ENCODE measurements at places on chromosomes 1 and 21. TPM values are rescaled to one million over a fixed set of nuclear protein-coding genes. Genes with fewer than 3 reads are reported as not detected.

DNA sequence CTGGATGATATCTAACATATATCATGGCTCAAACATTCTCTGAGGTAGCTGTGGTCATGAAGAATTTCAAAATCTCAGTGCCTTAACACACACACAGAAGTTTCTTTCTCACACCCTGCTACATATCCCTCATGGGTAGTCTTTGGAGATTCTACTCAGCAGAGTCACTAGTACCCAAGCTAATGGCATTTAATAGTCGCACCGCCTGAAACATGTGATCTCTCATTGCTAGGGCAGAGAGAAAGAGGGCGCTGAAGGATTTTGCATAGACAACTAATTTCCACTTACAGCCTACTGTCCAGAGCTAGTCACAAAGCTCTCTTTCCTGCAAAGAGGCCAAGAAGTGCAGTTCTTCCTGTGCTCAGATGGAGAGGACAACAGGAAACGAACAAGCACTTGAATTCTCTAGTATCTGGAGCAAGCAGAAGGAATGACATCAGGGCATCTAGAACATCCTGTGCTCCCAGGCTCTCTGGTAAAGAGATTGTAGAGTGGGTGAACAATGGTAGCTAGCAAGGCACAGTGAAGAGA lies 183.4 kb upstream of the PTBP2 start:
- DNase-seq = no peak
- no peaks in the 10 kb centered on the region for H3K36me3 ChIP-seq
- no peak overlapping the region for H3K4me3 ChIP-seq
- H3K27ac ChIP-seq = no peak overlapping the region

Gene FLG2
- not detected for total RNA-seq

DNA sequence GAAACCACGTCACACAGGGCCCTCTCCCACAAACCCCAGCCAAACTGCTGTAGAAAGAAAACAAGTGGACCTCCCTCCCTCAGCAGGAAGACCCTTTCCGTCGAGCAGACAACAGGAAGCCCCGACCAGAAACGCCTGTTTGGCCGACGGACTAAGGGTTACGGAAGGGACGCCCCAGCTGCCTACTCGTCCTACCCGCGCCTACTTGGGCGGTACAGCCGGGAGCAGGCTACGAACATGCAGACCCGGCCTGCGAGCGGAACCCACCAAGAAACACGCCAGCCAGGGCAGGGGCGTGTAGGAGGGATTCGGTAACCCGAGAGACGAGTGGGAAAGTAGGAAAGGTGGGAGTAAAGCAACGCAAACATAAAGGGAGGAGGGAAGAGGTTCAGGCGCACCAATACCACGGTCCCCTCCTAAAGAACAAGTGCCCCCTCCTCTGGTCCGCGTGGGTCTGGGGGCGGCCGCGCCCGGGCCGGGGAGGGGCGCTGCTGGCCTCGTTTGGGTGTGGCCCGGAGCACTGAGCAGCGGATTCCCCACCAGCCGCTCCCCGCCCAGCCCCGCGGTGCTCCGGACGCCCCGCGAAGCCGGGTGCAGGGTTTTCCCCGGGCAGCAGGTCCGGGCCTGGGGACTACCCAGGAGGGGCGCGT lies 450 bp downstream of the S100A10 start:
- H3K27me3 ChIP-seq = peaks cover 9% of the 10 kb centered on the region
- H3K27ac ChIP-seq = peak overlapping the region; percentile 93
- peak; percentile 61 for DNase-seq
- peaks cover 27% of the 10 kb centered on the region for H3K36me3 ChIP-seq
- H3K4me3 ChIP-seq = peak overlapping the region; percentile 99
- H3K4me1 ChIP-seq = peaks cover 44% of the 10 kb centered on the region

GRCh38 chr1:235287208-235287882 lies 40.6 kb downstream of the ARID4B start:
- H3K27me3 ChIP-seq = no peaks in the 10 kb centered on the region
- peaks cover 25% of the 10 kb centered on the region for H3K4me1 ChIP-seq
- no peak overlapping the region for H3K4me3 ChIP-seq
- H3K27ac ChIP-seq = no peak overlapping the region
- no peak for DNase-seq
- peaks cover 15% of the 10 kb centered on the region for H3K36me3 ChIP-seq

DNA sequence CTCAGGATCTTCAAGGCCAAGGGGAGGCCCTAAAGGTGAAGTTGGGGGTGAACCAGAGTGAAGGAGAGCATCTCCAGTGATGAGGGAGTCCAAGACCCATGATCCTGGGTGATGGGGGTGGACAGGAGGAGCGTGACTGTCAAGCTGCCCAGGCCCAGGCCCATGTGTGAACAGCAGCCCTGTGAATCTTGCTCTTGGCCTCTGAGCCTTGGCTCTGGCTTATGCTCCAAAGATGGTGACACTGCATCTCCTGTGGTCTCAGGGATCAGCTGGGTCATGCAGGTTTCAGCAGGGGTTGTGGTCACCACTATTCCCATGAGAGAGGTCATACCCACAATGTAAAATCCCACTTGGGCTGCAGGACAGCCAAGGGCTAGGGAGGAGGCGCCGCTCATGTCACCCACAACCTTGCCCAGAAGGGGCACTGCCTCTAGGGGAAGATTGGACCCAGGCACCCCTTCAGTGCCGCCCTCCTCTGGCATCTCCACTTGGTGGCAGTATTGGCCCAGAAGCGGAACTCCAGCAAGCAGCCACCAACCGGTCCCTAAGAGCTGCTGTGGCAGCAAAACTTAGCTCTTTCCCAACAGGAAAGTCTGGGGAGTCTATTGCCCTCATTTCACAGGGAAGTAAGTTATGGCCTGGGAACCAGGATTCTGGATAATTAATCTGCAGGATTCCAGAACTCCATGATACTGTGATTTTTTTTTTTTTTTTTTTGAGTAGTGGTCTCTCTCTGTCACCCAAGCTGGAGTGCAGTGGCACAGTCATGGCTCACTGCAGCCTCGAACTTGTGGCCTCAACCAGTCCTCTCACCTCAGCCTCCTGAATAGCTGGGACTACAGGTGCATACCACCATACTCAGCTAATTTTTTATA lies 7.5 kb upstream of the WNT3A start:
- no peaks in the 10 kb centered on the region for H3K36me3 ChIP-seq
- no peak overlapping the region for H3K4me3 ChIP-seq
- peaks cover 31% of the 10 kb centered on the region for H3K27me3 ChIP-seq
- peak; percentile 68 for DNase-seq

DNA sequence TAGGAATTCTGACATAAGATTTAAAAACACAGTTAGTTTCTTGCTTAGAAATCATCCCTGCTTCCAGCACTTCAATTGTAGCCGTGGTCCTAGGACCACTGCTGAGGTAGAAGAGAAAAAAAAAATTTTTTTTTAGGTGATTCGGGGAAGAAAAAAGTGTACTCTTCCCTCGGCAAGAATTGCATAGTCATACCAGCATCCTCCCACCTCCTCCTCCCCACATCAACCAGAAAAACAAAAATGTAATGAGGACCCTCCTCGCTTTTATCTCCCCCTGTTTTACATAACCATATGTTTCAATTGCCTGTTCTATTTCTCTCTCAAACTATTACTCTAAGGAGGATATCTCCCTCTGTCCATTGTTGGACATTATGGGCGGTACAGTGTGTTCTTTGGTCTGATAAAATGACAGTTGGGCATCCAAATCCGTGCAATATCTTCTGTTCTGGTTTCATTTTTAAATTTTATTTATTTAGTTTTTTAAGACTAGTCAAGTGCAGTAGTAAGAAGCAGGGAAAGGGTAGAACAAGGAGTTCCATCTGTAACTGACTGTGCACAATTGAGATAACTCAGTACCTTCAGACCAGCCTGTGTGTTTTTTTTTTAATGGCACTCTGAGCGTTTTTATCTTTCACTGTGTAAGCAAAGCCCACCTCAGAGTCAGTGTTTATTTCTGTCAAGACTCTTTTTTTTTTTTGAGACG lies 10.4 kb upstream of the MFSD2A start:
- H3K4me3 ChIP-seq = no peak overlapping the region
- H3K4me1 ChIP-seq = peaks cover 4% of the 10 kb centered on the region
- no peaks in the 10 kb centered on the region for H3K36me3 ChIP-seq
- no peak overlapping the region for H3K27ac ChIP-seq
- peaks cover 3% of the 10 kb centered on the region for H3K27me3 ChIP-seq

Gene MGST3
- total RNA-seq = 61.1 TPM
